Effector memory CD4-positive, alpha-beta T cell (primary cell): ENCODE measurements at places on chromosomes 2 and 18.

- no peak for DNase-seq
Observed at GRCh38 chr2:67974559-67975430, 88.0 kb downstream of the C1D start.

- DNase-seq = no peak
Observed at GRCh38 chr2:12923907-12924610, 207.3 kb downstream of the TRIB2 start.

DNA sequence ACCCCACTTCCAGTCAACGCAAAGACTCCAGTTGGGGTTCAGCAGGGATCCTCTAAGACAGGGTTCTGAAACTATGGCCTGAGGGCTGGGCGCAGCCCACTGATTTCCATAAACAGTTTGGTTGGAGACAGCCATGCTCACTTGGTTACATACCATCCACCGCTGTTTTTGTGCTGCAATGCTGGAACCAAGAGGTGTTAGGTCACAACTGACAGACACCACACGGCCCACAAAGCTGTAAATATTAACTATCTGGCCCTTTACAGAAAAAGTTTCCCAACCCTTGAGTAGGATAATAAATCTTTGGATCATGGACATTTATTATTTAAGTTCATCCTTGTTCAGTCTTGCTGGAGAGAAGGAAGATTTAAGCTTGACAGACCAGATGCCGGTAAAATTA lies 8.4 kb upstream of the CD226 start:
- no peak for DNase-seq

DNA sequence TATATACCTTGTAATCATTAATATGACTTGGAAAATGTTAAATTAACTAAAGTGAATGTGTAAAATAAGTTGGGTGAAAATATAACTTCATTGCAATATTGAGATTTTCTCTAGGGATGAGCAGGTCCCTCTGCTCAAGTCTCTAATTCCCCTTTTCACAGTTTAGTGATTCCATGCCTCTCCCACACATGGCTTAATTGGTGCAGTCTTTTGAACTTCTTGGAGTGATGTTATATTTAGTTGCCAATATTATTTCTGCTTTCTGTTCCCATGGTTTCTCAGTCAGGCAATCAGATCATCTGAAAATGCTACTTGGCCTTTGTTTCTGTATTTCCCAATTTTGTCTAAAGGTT lies 233.7 kb upstream of the SPOPL start:
- no peak for DNase-seq

DNA sequence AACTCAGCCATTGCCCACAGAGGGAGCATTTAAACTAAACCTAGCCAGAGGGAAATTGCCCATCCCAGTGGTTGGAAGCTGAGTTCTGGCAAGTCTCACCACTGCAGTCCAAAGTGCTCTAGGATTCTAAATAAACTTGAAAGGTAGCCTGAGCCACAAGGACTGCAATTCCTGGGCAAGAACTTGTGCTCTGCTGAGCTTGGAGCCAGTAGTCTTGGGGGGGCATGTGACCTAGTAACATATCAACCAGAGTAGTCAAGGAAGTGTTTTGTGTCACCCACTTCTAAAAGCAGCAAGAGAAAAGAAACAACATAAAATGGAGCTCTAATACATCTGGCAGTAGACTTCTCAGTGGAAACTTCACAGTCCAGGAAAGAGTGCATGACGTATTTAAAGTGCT lies 167.0 kb downstream of the PTH2R start:
- no peak for DNase-seq

DNA sequence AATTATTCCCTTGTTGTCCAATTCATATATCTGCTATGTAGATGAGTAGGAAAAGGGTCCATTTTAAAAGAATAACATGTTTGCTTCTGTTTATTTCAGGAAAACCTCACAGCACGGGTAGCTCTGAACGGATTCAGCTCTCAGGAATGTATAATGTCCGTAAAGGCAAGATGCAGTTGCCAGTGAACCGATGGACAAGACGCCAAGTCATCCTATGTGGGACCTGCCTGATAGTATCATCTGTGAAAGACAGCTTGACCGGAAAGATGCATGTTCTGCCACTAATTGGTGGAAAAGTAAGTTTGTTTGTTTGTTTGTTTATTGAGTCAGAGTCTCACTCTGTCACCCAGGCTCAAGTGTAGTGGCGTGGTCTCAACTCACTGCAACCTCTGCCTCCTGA lies 114.6 kb downstream of the PHLPP1 start:
- DNase-seq = no peak
